ENCODE measurements at places on chromosomes 13 and 19.

- no peaks in the 10 kb centered on the region for H3K4me1 ChIP-seq
- H3K36me3 ChIP-seq, result no peaks in the 10 kb centered on the region
- H3K27ac ChIP-seq, result no peak overlapping the region
- no peak for DNase-seq
Observed at GRCh38 chr13:27774651-27775050, 17.6 kb upstream of the GSX1 start.

GRCh38 chr13:66951426-66951825, 278.7 kb downstream of the PCDH9 start:
- H3K4me1 ChIP-seq, result no peaks in the 10 kb centered on the region
- no peak for DNase-seq
- no peak overlapping the region for H3K27ac ChIP-seq

GRCh38 chr19:7916103-7916954, 1.7 kb downstream of the TGFBR3L start:
- H3K4me1 ChIP-seq, result peaks cover 22% of the 10 kb centered on the region
- peaks cover 42% of the 10 kb centered on the region for H3K27me3 ChIP-seq
- H3K4me3 ChIP-seq, result peak overlapping the region; percentile 33
- no peak for DNase-seq
- no peaks in the 10 kb centered on the region for H3K36me3 ChIP-seq
- H3K27ac ChIP-seq, result no peak overlapping the region

GRCh38 chr13:62371737-62372136, 956.1 kb upstream of the PCDH20 start:
- no peaks in the 10 kb centered on the region for H3K4me1 ChIP-seq
- no peak overlapping the region for H3K27ac ChIP-seq
- DNase-seq, result no peak

Measured in left lung (tissue), 14 donors.